ENCODE measurements at places on chromosomes 2 and 18.

- no peak for DNase-seq
These were observed 81.4 kb upstream of the CABLES1 start for GRCh38 chr18:23053776-23054457.

- DNase-seq, result no peak
These were observed 519 bp downstream of the TTL start for GRCh38 chr2:112482309-112483041.

DNA sequence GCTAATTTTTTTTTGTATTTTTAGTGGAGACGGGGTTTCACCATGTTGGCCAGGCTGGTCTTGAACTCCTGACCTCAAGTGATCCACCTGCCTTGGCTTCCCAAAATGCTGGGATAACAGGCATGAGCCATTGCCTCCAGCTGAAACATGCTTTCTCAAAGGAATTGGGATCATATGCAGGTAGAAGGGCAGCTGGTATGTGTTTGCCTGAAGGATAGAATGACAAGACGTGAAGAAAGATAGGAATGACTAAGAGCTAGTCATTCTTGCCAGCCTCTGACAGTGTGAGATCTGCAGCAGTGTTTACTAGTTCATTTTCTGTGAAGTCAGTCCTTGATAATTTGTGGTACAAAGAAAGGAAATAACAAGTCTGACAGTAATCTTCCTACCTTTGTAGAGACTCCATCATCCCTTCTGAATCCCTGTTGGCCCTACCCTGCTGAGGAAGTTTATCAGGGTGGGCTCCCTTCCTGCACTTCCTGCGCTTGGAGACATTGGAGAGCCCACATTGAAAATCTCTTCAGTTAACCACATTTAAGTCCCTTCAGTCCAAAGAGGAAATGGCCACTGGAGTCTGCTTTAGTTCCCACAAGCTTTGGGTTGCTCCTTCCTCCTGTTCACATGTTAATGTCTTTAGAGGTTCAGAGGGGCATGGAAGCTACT lies 14.7 kb downstream of the CFLAR start:
- DNase-seq, result peak; percentile 38

DNA sequence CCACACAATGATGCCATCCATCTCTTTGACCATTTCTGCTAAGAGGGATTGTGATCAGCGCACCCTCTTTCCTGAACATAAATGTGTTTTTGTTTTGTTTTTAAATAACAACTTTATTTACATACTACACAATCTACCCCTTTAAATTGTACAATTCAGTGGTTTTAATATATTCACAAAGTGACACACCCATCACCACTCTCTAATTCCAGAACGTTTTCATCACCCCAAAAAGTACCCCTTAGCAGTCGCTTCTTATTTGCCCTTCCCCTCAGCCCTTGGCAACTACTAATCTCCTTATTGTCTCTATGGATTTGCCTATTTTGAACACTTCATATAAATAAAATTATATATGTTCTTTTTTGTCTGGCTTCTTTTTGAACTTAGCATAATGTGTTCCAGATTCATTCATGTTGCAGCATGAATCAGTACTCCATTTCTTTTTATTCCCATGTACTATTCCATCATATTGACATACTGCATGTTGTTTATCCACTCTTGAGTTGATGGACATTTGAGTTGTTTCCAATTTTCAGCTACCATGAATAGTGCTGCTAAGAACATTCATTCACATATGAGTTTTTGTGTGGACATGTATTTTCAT lies 150.9 kb upstream of the NABP1 start:
- no peak for DNase-seq

- DNase-seq, result no peak
These were observed 522 bp downstream of the MBD1 start for GRCh38 chr18:50280707-50281294.

GRCh38 chr2:8456151-8457091 lies 225.4 kb upstream of the ID2 start:
- DNase-seq, result no peak
